ENCODE measurements at places on chromosomes 4 and X.

- no peak for DNase-seq
These were observed 14.6 kb downstream of the CTBP1 start for GRCh38 chr4:1234309-1234695.

GRCh38 chr4:20805716-20806115, 105.5 kb downstream of the PACRGL start:
- no peak for DNase-seq

DNA sequence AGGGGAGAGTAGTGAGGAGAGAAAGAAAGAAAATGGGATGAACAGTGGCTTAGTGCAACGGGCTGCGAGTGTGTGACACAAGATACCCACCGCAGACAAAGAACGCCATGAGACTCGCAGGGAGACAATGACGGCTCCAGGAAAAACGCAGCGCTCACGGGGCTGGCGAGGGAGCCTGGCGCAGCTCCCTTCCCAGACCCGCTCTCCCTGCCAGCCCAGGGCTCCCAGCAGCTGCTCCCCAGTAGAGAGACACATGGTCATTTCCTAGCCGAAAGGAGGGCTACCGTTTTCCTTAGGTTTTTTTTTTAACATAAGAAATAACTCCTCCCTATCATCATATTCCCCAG, 149.5 kb downstream of the MAML3 start:
- DNase-seq = no peak

- no peak for DNase-seq
These were observed 403.2 kb upstream of the RASGEF1B start for GRCh38 chr4:81874661-81875515.

- no peak for DNase-seq
These were observed 60.5 kb downstream of the SEC24D start for GRCh38 chr4:118775405-118775804.

DNA sequence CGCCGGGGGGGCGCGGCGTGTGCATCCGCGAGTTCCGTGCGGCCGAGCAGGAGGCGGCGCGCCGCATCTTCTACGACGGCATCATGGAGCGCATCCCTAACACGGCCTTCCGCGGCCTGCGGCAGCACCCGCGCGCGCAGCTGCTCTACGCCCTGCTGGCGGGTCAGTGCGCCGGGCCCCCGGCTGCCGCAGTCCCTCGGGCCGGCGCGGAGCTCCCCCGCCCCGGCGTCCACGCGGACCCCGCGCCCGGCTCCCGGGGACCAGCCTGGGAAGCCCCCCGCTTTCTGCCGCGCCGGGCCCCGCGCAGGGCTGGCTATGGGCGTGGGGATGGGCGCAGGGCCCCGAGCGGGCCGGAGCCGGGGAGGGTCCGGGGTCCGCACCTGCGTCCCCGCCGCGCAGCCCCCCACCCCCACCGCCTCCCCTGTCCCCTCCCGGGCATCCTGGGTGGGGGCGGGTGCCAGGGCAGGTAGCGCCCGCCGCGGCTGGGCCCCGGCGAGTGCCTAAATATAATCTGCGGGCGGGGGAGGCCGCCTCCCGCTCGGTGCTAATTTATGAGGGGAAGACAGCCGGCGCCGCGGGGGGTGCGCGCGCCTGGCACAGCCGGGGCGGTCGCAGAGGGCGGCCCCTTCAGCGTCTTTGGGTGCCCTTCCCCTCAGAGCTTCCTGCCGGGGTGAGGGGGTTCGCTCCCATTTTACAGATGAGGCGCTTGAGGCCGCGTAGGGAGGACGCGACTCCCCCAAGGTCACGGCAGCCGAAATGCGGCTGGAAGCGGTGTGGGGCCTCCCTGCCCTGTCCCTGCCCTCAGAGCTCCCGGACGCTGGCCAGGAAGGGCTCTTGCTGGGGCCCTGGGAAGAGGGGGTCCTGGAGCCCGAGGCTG, 837 bp downstream of the NAT8L start:
- no peak for DNase-seq

GRCh38 chr4:117771647-117772337, 262.5 kb upstream of the NDST3 start:
- no peak for DNase-seq

DNA sequence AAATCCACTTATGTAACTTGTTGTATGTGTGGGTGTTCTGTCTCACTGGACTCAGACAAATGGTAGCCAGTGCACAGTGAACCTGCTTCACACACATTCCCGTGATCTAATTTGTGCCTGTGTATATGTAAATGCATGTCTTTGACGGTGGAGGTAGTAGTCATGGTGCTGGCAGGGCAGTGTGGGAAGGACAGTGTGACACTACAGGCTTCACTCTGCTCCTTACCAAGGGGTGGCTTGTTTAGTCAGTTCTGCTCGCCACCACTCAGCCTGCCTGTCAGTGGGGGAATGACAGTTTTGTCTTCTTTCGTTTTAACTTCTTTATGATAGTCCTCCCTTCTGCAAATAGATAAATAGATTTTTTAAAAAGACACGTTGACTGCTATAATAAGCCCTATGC, 17.7 kb upstream of the PAQR3 start:
- DNase-seq = no peak

GRCh38 chr4:11765849-11766453, 337.3 kb upstream of the HS3ST1 start:
- DNase-seq = no peak

- no peak for DNase-seq
These were observed 5.1 kb downstream of the MXD4 start for GRCh38 chr4:2256781-2257191.

DNA sequence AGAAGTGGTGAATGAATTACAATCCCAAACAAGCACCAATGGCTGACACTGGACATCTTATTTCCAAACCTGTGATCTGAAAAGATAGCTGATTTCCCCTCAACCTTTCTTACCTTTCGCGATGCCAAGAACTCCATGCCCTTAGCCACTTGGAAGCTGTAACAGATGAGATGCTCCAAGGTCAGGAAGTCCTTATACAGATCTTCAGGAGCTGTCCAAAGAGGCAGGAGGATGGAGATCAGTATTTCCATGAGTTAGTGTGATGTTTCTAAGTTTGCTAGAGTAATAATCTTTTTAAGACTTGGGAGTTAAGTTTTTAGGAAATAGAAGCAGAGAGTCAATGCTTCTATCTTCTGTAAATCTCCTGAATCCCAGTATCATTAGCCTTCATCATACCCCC, 32.9 kb downstream of the KDR start:
- no peak for DNase-seq

DNA sequence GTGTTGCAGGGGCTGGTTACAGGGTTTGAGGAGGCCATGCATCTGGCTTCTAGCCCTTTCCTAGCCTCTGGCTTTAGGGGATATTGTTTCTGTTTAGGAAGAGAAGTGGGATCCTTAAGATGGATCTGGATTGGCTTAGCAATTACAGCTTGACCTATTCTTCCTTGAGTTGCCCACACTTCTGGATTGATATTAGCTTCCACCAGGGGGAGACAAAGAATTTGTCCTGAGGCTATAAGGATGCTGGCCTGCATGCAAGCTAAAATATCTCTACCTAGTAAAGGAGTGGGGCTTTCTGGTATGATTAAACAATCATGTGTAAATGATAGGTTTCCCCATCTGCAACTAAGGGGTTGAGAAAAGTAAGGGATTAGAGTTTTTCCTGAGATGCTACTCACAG, 117.2 kb downstream of the TEX13C start:
- DNase-seq = no peak
